ENCODE measurements at places on chromosomes 4 and X.
A peak's percentile ranks its signal among the peaks of the same experiment; 100 is the strongest.

GRCh38 chr4:147691820-147692219 is 7.9 kb upstream of the PRMT9 start:
- DNase-seq, result no peak

DNA sequence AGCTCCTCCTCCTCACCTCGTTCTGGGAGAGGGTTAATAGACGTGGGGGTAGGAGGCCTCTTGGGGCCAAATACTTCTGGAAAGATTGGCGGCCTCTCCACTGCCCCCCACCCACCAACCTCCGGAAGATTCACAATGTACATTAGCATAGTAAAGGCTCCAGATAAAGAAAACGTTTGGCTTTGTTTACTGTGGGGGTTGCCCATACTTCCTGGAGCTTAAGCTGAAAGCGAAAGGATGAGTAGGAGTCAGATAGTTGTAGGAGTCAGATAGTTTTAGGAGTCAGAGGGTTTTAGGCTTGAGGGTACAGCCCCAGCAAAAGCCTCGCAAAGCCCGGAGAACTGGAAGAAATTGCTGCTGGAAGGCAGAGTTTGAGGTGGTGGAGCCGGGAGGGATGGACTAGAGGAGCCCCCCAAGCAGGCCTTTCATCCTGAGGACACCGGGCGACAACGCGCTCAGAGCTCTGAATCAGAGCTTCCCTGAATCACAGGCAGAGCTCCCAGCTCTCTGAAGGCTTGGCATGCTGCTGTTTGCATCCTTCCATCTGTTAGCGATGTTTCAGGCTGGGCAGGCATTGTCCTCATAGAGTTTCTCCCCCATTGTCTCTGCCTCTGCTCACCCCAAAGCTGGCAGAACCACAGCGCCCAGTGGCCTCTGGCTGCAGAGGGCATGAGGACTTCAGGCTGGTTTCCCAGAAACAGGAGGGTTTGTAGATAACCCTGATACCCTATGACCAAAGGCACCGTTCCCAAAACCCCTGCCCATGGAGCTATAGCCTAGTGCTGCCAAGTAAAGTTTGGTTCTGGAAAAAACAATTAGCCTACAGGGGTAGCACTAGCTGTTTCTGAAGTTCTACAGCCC is 280.7 kb downstream of the BCOR start:
- no peak for DNase-seq

- DNase-seq, result no peak
Observed at GRCh38 chrX:24202465-24203031, 53.0 kb downstream of the ZFX start.

GRCh38 chr4:153142700-153143438 is 61.4 kb upstream of the TRIM2 start:
- DNase-seq, result peak; percentile 19

GRCh38 chr4:89344571-89344970 is 37.0 kb upstream of the GPRIN3 start:
- DNase-seq, result no peak

- no peak for DNase-seq
Observed at GRCh38 chr4:34953145-34953799, 1291.0 kb downstream of the ARAP2 start.

DNA sequence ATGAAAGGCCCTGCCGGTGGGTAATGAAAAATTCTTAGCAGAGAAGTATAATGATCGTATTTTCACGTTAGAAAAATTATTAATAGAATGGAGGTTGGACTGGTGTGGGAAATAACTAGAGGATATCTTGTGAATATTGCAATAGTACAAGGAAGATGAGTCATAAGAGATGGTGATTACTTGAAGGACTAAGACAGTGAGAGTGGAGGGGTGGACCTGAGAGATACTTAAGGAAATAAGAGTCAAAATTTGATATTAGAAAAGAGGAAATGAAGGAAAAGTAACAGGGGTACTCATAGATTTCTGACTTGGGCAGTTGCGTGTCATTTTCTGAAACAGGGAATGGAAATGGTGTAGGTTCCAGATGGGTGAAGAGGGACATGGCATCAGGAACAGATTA is 1.7 kb upstream of the USP53 start:
- DNase-seq, result no peak

DNA sequence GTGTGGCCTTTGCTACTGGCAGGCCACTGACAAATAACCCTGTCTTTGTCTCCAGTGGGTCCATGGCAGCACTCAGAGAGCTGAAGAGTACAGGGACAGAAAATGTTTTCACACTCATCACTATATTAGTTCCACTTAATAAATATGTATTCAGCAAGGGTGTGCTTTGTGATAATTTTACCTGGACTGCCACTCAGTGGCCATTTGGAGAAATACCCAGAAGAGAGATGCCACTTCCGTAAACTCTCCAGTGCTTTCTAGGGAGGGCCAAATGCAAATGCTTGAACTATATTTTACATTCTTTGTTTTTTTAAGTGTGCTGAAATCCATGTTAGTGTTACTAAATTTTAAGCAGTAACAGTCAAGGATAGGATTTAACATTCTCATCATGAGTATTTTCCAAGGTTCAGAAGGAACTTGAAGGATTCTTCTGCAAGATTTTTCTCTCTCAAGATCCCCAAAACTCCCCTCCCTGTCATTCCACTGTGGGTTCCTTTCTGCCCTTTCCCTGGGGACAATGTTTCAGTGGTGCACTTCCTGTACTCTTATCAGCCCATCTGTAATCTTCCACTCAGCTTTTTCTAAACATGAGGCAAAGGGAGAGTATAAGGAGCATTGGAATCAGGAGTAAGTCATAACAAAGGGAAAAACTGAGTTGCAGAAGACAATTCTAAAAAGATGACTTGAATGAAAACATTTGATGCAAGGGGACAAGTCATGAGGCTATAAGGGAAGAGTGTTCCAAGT is 46.0 kb downstream of the TFDP3 start:
- DNase-seq, result no peak

DNA sequence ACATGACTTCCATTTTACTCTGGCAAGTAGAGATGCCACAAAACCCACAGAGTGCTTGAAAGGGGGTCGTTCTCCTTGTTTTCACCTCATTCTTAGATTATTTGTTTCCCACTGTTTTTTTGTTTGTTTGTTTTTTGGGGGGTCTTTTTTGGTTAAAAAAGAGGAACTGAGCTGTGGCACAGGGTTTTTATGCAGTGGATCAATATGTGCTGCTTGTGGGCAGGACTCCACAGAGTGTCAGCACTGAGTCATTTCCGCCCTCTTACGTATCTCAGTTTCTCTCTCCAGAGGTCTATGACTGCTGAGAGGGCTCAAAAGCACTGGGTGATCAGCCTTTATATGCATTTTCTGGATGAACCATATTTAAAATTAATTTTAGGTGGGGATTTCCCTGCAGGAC is 268.1 kb upstream of the GRID2 start:
- no peak for DNase-seq

DNA sequence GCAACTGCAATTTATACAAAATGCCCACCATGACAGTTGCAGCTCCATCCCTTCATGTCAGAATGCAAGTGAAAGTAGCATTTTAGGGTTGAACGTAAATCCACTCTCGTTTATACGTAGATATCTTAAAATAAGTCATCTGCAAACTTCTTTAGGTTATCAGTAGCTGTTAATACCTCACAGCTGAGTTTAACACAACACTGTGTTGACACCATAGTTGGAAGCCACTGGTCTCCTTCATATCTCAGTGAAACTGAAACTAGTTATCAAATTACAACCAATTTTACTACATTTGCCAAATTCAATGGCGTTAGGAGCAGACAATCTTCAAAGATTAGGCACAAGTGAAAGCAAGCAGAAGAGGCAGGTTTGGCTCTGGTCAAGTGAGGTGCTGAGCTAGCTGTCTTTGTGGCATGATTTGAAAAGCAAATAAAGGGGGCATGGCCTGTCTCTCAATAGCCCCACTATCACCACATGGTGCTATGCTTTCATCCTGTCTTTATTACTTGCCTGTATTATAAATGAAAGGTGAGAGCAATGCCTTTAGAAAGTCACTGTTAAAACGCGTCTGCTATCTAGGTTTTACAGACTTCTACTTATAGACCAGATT is 12.3 kb downstream of the PPP3CA start:
- no peak for DNase-seq

DNA sequence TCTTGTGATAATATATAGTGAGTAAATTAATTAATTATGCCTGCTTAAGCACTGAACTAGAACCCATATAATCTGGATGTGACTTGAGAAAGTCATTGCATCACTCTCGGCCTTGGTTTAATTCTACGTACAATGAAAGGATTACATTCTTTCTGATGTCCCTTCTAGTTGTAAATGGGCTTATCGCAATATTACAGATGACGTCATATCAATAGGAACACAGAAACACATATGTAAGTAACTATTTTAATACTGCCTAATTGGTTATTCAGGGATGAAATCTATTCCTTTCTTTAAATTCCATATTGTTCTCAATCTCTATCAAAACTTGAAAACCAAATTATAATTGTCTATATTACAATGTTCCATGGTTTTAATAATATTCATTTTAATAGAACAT is 504.6 kb downstream of the PRR32 start:
- DNase-seq, result no peak

DNA sequence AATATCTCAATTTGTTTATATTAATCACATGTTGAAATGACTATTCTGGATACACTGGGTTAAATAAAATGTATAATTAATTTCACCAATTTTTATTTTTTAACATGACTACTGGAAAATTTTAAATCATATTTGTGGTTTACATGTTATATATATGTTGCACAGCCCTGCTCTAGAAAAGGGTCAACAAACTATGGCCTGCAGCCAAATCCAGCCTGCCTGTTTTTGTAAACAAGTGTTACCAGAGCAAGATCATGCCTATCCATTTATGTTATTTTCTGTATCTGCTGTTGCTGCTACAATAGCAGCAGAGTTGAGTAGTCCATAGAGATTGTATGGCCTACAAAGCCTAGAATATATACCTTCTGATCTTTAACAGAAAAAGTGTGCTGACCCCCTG is 1.2 kb downstream of the TCEANC start:
- no peak for DNase-seq

GRCh38 chrX:112687189-112687691 is 7.5 kb upstream of the LHFPL1 start:
- DNase-seq, result no peak

GRCh38 chr4:112515198-112516065 is 548 bp downstream of the NEUROG2 start:
- DNase-seq, result no peak

- no peak for DNase-seq
Observed at GRCh38 chrX:68659385-68659784, 11.9 kb downstream of the STARD8 start.

GRCh38 chr4:104989371-104989770 is 157.3 kb upstream of the TET2 start:
- no peak for DNase-seq

DNA sequence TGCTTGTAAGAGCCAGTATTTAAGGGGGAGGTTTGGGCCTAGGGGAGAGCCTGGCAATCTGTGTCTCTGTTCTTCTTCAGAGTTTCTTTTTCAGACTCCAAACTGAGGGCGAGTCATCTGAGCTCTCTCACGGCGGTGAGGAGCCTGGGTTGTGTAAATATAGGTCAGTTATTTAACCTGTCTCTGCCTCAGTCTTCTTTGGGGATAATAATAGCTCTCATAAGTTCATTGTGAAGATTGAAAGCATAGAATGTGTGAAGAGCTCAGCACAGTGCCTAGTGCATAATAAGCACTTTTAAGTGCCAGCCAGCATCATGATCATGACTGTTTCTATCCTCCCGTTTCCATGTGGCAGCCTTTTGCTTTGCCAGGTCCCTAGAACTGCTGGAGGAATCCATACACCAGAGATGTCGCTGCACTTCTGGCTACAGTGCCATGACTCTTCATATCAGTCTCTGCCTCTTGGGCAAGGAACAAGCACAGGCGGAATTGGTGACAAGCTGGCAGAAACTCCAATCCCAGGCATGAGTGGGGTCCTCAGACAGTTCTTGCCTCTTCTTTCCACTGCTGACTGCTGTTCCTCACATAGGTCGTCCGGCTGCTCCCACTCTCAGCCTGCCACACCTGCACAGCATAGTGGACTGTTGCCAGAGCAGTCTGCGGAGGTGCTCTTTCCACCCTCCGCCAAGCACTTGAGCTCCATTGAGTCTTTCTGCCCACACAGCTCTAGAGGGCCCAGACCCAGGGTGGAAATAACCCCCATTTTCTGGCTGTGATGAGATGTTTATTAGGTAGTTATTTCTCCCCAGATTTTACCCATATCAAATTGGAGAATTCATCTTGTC is 103.7 kb upstream of the MAML3 start:
- no peak for DNase-seq

DNA sequence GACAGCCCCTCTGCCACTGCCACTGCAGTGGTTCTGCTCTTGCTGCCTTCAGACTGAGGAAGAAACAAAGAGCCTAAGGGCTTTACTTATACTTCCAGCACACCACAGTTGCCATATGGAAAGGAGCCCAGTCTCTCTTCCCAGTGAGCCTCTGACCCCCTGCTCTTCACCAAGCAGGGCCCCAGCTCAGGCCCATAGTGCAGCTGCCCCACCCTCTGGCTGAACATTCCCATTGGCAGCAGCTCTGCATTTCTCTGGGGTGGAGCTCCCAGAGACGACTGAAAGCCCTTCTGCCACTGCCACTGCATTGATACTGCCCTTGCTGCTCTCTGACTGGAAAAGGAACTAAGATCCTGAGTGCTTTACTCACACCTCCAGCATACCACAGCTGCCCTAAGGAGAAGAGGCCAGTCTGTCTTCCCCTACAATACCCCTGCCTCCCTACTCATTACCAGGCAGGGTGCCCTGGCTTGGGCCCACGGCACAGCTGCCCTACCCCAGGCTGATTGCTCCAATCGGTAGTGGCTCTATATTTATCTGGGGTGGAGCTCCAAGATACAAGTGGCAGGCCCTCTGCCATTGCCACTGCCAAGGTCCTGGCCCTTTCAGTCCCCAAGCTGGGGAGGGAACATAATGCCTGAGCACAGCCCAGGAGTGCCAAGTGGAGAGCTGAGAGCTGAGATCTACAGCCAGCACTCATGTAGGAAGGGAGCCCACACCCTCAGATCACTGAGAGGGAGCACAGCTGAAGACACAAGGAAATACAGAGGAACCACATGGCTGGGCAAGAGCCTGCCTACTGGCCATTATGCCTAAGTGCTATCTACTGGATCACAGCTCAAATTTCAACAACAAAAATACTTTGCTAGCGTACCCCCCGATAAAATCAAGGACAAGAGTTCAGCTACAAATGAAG is 36.0 kb downstream of the AWAT2 start:
- DNase-seq, result no peak

DNA sequence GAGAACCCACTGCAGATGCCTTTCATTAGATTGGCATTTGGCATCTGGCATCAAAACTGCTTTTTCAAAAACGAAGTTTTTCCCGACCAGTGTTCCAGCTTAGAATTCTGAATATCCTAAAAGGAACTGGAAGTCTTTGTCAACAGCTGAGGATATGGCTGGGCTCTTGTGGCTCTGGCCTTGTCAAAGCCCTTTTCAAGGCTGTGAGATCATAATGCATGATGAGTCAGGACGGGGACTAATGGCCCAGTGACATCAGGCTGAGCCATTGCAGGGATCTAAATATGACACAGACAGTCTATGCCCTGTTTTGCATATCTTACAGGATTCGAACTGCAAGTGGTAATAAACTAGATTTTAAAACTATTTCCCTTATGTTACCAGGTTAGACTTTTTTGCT is 306.4 kb downstream of the PTTG2 start:
- DNase-seq, result peak; percentile 3

GRCh38 chr4:110550260-110550659 is 72.6 kb downstream of the PITX2 start:
- DNase-seq, result no peak

GRCh38 chr4:113433116-113433515 is 328.4 kb downstream of the CAMK2D start:
- no peak for DNase-seq

Data from stimulated activated CD8-positive, alpha-beta memory T cell treated with anti-CD3 and anti-CD28 coated beads, Interleukin-15, amount 100 ng/mL, for 48 hours (primary cell).